CD8-positive, alpha-beta memory T cell (primary cell): ENCODE measurements at places on chromosomes 5 and 9.

DNA sequence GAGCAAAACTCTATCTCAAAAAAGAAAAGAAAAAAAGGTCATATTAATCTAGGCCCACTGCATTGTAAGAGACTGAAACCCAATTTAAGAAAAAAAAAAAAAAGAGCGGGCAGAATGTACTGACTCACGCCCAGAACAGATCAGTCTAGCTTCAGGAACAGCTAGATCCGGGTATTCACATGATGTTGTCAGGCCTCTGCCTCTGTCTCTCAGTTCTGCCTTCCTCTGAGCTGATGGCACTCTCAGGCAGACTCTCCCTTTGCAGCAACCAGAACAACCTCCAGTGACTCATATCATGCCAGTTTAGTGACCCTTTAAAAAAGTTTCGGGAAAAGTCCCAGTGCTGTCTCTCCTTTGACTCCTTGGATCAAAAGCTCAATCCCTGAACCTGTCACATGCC, 53.0 kb downstream of the NEURL1B start:
- peak; percentile 3 for DNase-seq

- DNase-seq = no peak
Measured at GRCh38 chr5:163106098-163106497, 331.3 kb upstream of the CCNG1 start.

DNA sequence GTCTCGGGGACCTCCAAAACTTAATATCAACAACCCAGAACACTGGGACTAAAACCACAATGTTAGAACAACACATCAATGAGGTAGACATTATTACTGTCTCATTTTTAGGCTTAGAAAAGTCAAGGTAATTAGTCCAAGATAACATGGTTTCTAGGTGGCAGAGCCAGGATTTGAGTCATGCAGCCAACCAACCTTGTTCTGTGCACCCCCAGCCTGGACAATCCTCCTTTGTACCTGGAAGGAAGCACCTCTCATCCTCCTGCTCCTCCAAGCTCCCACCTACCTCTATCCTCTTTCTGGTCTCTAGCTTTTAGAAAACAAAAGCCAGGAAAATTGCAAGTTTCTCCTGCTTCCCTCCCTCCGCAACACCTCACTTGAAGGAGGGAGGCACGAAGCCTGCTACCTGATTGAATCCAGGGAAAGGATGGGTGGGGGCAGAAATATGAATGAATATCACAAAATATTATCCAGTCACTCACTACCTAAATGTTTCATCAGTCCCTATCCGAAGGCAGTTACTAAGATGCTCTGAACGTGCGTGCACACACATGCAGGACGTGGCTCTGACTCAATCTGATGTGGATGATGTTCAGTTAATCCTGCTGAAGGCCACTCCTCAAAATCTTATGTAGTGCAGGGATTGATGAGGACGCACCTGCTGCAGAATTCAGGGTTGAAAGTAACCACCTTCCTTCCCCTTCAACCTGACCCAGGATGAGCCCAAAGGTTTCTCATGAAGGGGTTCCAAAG, 26.3 kb upstream of the TTC1 start:
- no peak for DNase-seq

GRCh38 chr9:131812116-131812790, 72.4 kb upstream of the RAPGEF1 start:
- DNase-seq = no peak

GRCh38 chr5:135941711-135942110, 13.1 kb downstream of the LECT2 start:
- no peak for DNase-seq

GRCh38 chr9:133374612-133375115, 1.2 kb downstream of the SURF4 start:
- DNase-seq = no peak

GRCh38 chr5:142821034-142821732, 51.0 kb downstream of the ARHGAP26 start:
- DNase-seq = no peak

- DNase-seq = no peak
Measured at GRCh38 chr9:92184041-92184564, 68.9 kb upstream of the SPTLC1 start.

- DNase-seq = peak; percentile 70
Measured at GRCh38 chr5:43484106-43484849, 613 bp upstream of the TMEM267 start.

DNA sequence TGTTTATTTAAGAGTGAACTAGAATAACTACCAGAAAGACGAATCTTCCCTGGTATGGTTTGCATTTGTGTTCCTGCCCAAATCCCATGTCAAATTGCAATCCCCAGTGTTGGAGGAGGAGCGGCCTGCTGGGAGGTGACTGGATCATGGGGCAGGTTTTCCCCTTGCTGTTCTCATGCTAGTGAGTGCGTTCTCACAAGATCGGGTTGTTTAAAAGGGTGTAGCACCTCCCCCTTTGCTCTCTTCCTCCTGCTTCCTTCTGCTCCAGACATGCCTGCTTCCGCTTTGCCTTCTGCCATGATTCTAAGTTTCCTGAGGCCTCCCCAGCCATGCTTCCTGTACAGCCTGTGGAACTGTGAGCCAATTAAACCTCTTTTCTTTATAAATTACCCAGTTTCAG, 210.3 kb upstream of the TBC1D2 start:
- no peak for DNase-seq

GRCh38 chr9:107973451-107973850, 483.9 kb upstream of the KLF4 start:
- DNase-seq = no peak

GRCh38 chr5:172864747-172865146, 30.7 kb downstream of the ERGIC1 start:
- no peak for DNase-seq

DNA sequence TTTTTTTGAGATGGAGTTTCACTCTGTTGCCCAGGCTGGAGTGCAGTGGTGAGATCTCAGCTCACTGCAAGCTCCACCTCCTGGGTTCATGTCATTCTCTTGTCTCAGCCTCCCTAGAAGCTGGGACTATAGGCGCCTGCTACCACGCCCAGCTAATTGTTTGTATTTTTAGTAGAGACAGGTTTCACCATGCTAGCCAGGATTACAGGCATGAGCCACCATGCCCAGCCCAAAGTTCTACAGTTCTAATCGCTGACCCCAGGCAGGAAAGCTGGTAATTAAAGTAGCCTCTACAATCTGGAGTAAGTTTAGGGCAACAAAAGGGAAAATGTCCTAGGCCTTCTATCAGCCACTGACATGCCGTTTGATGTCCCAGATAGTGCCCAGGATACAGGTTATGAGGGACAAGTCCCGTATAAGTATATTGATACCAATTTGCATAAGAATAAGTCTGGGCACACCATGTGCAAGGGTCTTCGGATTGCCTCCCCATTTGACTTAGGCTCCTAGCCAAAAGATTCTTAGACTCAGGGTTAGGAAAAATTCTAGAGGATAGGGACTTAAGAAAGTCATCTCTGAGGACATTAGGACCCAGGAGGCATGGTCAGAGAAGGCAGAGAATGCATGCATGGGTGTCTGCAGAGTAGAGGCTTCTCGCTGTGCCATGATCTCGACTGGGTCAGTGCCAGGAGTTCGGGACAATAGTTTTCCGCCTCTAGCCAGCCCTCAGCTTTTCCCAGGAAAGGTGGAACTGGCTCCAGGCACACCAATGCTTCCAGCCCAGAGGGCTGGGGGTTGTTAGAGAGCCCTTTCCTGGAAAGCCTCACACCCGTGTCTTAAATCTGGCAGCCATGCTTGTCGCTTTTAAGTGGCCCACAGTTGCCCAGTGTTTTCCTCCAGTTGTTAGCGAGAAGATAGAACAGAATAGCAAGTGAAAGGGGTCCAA, 1111.1 kb downstream of the TAF11L14 start:
- peak; percentile 9 for DNase-seq

DNA sequence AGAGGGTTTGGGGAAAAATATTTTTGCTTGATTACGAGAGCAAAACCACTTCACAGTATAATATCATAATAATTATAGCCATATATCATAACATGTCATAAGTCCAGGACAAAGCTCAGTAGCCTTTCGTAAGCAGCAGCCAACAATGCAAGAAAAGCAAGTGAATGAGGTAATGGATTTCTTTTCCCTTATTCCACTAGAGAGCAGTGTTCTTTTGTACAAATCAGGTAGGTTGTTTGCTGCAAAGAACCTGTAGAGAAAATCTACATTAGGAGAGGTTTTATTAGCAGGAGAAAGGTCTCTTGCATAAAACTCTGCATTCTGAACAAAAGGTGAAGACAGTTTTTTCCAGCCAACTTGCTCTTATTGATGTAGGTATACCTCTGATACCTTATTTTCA, 1033.4 kb downstream of the TLE4 start:
- DNase-seq = no peak

GRCh38 chr5:155147222-155147621, 133.7 kb downstream of the KIF4B start:
- DNase-seq = no peak

DNA sequence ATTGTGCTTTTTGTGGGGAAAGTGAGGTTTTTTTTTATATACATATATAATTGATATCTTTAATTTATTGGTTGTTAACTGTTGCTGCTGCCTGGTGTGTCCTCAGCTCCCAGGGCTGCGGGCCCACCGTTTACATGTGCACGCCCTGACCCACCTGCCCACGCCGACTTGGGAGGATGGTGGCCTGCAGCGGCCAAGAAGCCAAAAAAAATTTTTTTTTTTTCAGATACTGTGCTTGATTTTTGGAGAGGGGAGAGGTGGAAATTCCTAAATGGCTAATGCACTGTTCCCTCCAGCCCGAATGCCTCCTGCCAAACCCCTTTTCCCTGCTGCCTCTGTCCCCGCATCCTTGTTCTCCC, 32.0 kb upstream of the HMCN2 start:
- DNase-seq = no peak

GRCh38 chr5:150568663-150569062, 60.7 kb downstream of the NDST1 start:
- no peak for DNase-seq

DNA sequence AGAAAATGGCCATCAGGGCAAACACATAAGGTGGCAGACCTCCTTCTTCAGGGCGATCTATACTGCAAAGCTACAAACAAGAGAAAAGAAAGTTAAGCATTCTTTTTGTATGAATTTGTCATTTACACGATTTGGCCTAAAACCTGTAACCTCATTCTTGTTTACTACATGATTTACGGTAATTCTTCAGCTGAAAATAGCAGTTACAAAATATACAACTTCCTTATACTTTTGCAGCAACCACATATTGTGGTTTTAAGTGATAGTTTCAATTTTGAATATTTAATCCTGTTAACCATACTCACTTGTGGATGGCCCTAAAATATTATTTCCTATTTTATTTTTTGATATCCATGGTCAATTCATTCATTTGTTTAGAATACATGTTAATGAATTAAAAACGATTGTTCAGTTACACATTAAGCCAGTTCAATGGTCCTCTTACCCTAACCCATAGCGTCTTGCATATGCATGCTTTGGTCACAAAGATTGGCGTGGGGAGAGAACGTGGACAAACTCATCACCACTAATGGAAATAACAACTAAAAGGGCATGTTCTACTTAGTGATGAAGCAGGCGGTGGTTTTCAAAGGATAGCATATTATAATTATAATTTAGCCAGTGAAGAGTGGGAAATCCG, 16.6 kb downstream of the TUT7 start:
- DNase-seq = peak; percentile 47

GRCh38 chr9:36142510-36143244, 6.1 kb downstream of the GLIPR2 start:
- no peak for DNase-seq

- no peak for DNase-seq
Measured at GRCh38 chr5:61673007-61673735, 341.1 kb downstream of the ZSWIM6 start.

DNA sequence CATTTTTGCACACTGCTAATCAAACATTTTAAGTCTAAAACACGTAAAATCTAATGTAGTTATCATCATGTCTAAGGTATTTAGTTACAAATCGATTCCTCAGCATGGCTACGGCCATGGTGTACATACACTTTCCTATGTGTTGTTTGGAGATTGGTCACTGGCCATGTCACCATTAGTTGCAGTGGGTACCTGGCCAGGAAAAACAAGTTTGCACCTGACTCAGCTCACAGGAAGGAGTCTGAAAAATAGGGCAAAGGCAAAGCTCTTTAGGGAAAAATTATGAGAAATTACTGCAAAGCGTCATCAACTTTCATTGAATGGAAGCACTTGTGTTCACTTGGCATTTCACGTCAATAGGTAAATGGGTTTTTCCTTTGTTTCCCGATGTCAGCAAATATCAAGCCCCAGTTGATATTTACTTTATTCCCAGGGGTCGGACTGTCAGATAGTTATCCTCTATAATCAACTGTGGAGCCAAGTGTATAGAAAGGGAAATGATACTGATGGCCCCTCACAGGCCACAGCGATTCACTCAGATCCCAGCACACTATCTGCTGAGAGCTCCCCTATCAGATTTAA, 626.0 kb upstream of the ADAMTS16 start:
- no peak for DNase-seq

DNA sequence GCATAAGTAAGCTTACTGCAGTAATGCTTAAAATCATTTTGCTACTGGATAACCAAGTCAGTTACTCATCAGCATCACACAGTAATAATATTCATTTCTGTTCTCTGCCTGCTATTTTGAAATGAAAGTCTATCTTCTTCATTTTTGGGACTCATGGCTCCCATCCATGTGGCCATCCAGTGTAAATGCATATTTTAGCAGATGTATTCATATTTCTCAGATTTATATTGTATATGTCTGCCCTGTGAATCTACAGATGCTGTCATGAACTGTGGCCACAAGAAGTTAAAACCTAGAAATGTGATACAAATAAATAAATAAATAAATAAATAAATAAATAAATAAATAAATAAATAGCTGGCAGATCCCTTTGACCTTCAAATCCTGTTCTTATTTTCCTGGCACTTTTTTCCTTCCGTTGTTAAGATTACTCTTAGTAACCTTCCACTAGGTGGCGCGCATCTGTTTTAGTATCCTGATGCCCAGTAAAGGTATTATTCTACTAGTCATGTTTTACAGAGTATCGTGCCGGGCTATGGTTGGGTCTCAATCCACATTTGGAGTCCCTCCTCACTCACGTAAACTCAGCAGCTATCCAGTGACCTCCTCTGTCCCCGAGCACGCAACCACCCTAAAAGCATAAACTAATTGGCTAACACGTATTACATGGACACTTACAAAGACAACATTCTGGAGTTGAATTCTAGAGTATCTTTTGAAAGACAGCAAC, 79.2 kb upstream of the IL7R start:
- DNase-seq = peak; percentile 67

DNA sequence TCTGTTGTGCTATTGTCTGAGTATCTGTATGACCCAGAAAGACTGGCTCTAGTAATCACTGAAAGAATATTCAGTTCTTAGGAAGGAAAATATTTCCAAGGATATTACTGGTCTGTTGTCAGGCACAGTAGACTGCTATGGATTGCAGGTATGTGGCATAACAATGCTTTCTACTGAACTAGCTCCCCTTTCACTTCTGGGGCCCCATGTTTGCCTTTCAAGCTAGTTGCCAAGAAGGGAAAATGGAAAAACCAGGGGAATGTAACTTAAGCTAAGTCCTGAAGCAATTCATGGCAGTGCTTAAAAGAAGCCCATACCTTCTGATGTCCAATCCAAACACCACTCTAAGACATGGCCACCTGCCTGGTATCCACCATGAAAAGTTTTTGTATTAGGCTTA, 375.7 kb downstream of the GLIS3 start:
- DNase-seq = no peak
